Chondrocyte (in vitro differentiated cells): ENCODE measurements at places on chromosomes 1 and 21. TPM values are rescaled to one million over a fixed set of nuclear protein-coding genes. Genes with fewer than 3 reads are reported as not detected.

The KRTAP21-2 gene
- total RNA-seq, result not detected in 3 replicates

GRCh38 chr1:93672069-93672468, 9.6 kb downstream of the BCAR3 start:
- DNase-seq, result no peak
- H3K4me3 ChIP-seq, result no peak overlapping the region
- no peaks in the 10 kb centered on the region for H3K27me3 ChIP-seq

- no peak for DNase-seq
- no peak overlapping the region for H3K4me3 ChIP-seq
- H3K27ac ChIP-seq, result no peak overlapping the region
Measured at GRCh38 chr21:42711667-42712066, 58.2 kb downstream of the PDE9A start.

GRCh38 chr1:208204779-208205178, 39.4 kb downstream of the PLXNA2 start:
- no peak for DNase-seq
- H3K36me3 ChIP-seq, result peaks cover 2% of the 10 kb centered on the region
- H3K4me1 ChIP-seq, result peaks cover 35% of the 10 kb centered on the region
- H3K27me3 ChIP-seq, result no peaks in the 10 kb centered on the region
- no peak overlapping the region for H3K4me3 ChIP-seq
- no peak overlapping the region for H3K27ac ChIP-seq

DNA sequence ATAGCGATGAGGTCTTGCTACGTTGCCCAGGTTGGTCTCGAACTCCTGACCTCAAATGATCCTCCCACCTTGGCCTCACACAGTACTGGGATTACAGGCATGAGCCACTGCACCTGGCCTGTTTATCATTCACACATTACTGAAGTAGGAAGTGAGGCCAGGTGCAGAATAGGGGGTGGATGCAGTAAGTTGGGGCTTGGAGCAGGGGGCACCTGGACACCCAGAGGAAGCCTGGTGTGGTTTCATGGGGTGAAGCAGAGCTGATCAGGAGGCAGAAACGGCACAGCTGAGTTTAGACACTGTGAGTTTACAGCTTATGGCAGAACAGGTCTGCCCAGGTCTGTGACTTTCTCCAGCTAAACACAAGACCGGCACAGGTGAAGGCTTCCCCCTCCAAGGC, 4.9 kb downstream of the CDA start:
- H3K4me3 ChIP-seq, result no peak overlapping the region
- no peaks in the 10 kb centered on the region for H3K4me1 ChIP-seq
- peaks cover 28% of the 10 kb centered on the region for H3K27me3 ChIP-seq
- no peak for DNase-seq

The ANKRD35 gene
- total RNA-seq, result not detected in 3 replicates

- H3K4me3 ChIP-seq, result no peak overlapping the region
- peaks cover 38% of the 10 kb centered on the region for H3K4me1 ChIP-seq
- no peak for DNase-seq
Measured at GRCh38 chr1:204126956-204127355, 24.9 kb downstream of the ETNK2 start.

- peaks cover 1% of the 10 kb centered on the region for H3K36me3 ChIP-seq
- no peak for DNase-seq
- no peak overlapping the region for H3K4me3 ChIP-seq
- H3K4me1 ChIP-seq, result peaks cover 13% of the 10 kb centered on the region
Measured at GRCh38 chr1:108671143-108671542, 10.2 kb upstream of the HENMT1 start.

The MORC3 gene
- total RNA-seq, result 21.0 to 24.4 TPM (median 23.1 TPM) in 3 replicates

DNA sequence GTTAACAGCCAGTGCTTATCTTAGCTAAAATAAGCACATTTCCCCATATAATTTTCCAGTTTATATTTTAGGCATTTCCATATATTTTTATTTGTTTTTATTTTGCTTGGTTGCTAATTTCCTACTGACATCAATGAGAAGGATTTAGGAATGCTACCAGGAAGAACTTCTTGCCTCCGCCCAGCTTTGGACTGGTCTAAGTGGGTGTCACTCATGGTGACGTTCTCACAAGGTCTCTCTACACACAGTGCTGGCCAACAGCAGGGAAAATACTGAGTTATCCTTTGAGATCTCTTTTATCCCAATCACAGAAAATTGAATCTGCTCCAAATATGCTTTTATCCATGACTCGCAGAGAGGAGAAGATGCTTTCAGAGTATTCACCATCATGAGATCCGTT, 13.2 kb downstream of the MX1 start:
- no peaks in the 10 kb centered on the region for H3K4me1 ChIP-seq
- no peak overlapping the region for H3K4me3 ChIP-seq
- no peak for DNase-seq
- H3K27ac ChIP-seq, result no peak overlapping the region

GRCh38 chr1:93758842-93759515, 77.3 kb upstream of the BCAR3 start:
- H3K4me1 ChIP-seq, result peaks cover 16% of the 10 kb centered on the region
- no peaks in the 10 kb centered on the region for H3K27me3 ChIP-seq
- peaks cover 1% of the 10 kb centered on the region for H3K36me3 ChIP-seq
- H3K27ac ChIP-seq, result peak overlapping the region; percentile 87
- H3K4me3 ChIP-seq, result no peak overlapping the region
- DNase-seq, result no peak

DNA sequence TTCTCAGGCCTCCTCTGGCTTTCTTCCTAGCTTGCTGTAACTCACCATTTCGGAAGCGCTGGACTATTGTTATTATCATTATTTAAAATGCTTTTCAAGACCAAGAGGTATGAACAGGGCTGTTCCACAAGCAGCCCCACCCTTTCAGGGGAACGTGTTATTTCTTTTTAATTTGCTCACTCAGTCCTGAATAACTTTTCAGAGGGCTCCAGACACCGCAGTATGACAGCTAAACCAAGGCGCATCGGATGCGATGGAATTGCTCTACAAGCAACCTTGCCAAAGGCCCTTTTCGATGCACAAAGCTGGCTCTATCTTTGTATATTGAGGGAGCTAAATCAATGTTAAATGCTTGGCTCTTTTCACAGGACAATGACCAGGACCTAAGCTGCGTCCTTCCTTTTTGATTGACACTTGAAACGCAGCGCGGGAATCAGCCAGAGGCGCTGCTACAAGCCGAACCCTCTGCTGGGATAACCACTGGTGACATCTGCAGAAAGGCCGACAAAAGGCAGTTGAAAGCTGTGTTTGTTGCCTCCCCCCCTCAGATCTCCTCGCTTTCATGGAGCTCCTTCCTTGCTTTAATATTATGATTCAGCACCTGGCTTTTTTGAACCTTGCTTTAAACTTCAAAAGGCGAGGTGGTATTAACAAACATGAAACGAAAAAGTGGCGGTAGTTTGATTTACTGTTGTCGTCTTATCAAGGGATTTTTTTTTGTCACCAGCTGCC, 204.7 kb upstream of the PROX1 start:
- H3K4me1 ChIP-seq, result no peaks in the 10 kb centered on the region
- H3K27ac ChIP-seq, result no peak overlapping the region
- DNase-seq, result no peak
- H3K36me3 ChIP-seq, result no peaks in the 10 kb centered on the region
- H3K4me3 ChIP-seq, result no peak overlapping the region

GRCh38 chr1:236760480-236760879, 34.6 kb upstream of the MTR start:
- H3K4me3 ChIP-seq, result no peak overlapping the region
- H3K4me1 ChIP-seq, result no peaks in the 10 kb centered on the region
- H3K36me3 ChIP-seq, result no peaks in the 10 kb centered on the region
- DNase-seq, result no peak

The SERTAD4 gene
- 39.1 to 71.7 TPM (median 43.5 TPM) in 3 replicates for total RNA-seq

GRCh38 chr21:22827422-22827821, 1829.2 kb downstream of the NCAM2 start:
- no peaks in the 10 kb centered on the region for H3K4me1 ChIP-seq
- H3K27me3 ChIP-seq, result no peaks in the 10 kb centered on the region
- no peak overlapping the region for H3K27ac ChIP-seq
- peaks cover 2% of the 10 kb centered on the region for H3K36me3 ChIP-seq
- no peak for DNase-seq

GRCh38 chr1:84505493-84506001, 639 bp upstream of the SPATA1 start:
- no peak for DNase-seq
- peaks cover 55% of the 10 kb centered on the region for H3K4me1 ChIP-seq
- H3K36me3 ChIP-seq, result peaks cover 13% of the 10 kb centered on the region
- H3K4me3 ChIP-seq, result peak overlapping the region; percentile 99

The S100A8 gene
- not detected in 3 replicates for total RNA-seq

- H3K4me1 ChIP-seq, result no peaks in the 10 kb centered on the region
- peaks cover 3% of the 10 kb centered on the region for H3K27me3 ChIP-seq
- no peak for DNase-seq
- no peak overlapping the region for H3K27ac ChIP-seq
- no peak overlapping the region for H3K4me3 ChIP-seq
Measured at GRCh38 chr1:119250299-119250698, 109.8 kb upstream of the WARS2 start.

DNA sequence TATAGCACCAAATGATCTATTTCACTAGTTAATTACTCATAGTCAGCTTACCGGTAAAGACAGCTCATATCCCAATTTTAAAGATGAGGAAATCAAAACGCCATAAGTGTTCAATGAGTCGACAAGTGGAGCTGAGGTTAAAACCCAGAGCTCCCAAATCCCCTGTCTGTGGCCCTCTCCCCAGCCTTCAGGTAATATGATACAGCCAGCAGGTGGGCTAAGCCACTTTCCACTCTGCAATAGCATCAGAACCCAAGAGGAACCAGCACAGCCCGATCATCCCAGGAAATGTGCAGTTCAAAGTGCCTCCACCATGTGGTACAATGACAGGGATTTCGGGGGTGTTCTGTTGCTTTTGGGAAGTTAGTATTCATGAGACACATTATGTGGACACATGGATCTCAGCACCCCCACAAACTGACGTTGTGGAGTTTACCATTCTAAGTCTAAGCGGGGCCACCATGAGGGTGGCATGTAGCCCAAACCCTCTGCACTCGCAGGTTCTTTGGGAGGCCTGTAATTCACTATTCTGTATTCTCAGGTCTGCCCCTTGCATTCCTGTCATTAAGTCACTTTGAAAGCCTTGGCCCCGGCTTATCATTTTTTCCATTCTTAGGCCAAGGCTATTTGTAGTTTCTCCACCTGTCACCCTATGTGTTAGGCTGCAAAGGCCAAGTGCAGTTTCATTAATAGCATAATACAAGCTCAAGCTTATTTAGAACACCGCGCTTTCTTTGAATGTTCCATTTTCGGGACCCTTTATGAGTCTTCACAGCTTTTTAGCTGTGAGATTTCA, 26.3 kb upstream of the ACTN2 start:
- peaks cover 12% of the 10 kb centered on the region for H3K4me1 ChIP-seq
- DNase-seq, result no peak
- no peak overlapping the region for H3K4me3 ChIP-seq
- H3K27me3 ChIP-seq, result no peaks in the 10 kb centered on the region

GRCh38 chr1:202038688-202039346, 28.4 kb downstream of the ELF3 start:
- DNase-seq, result no peak
- H3K27me3 ChIP-seq, result no peaks in the 10 kb centered on the region
- no peak overlapping the region for H3K4me3 ChIP-seq
- H3K4me1 ChIP-seq, result peaks cover 19% of the 10 kb centered on the region

DNA sequence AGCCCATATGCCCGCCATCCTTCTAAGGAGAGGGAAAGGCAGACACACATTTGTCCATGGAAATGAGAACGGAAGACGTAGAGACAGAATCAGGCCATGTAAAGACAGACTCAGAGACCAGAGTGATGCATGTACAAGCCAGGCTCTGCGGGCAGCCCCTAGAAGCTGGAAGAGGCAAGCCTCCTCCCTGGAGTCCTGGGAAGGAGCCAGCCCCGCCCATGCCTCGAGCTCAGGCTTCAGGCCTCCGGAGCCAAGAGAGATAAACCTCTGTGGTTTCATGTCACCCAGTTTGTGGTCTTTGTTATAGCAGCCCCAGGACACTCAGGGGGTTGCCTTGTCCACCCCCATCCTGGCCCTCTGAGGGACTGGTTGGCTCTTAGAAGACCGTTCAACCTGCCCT, 11.6 kb downstream of the PDE9A start:
- no peak overlapping the region for H3K27ac ChIP-seq
- peaks cover 28% of the 10 kb centered on the region for H3K27me3 ChIP-seq
- no peak overlapping the region for H3K4me3 ChIP-seq
- no peak for DNase-seq
- H3K36me3 ChIP-seq, result no peaks in the 10 kb centered on the region

DNA sequence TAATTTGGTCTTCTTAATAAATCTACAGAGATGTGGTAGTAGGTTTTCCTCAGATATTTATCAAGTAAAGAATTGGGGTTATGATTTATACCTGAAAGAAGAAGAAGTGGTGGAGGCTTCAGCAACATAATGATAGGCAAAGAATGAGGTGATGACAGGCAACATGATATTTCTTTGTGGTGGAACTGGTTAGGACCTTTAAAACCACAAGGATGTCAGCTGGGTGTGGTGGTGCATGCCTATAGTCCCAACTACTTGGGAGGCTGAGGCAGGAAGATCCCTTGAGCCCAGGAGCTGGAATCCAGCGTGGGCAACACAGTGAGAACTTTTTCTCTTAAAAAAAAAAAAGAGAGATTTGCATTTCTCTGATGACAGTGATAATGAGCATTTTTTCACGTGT, 34.1 kb upstream of the COL11A1 start:
- no peak overlapping the region for H3K27ac ChIP-seq
- peaks cover 29% of the 10 kb centered on the region for H3K4me1 ChIP-seq
- peaks cover 1% of the 10 kb centered on the region for H3K36me3 ChIP-seq

GRCh38 chr1:205274041-205274691, 46.4 kb downstream of the TMCC2 start:
- H3K4me1 ChIP-seq, result peaks cover 9% of the 10 kb centered on the region
- H3K36me3 ChIP-seq, result peaks cover 4% of the 10 kb centered on the region
- no peak for DNase-seq
- no peak overlapping the region for H3K27ac ChIP-seq

DNA sequence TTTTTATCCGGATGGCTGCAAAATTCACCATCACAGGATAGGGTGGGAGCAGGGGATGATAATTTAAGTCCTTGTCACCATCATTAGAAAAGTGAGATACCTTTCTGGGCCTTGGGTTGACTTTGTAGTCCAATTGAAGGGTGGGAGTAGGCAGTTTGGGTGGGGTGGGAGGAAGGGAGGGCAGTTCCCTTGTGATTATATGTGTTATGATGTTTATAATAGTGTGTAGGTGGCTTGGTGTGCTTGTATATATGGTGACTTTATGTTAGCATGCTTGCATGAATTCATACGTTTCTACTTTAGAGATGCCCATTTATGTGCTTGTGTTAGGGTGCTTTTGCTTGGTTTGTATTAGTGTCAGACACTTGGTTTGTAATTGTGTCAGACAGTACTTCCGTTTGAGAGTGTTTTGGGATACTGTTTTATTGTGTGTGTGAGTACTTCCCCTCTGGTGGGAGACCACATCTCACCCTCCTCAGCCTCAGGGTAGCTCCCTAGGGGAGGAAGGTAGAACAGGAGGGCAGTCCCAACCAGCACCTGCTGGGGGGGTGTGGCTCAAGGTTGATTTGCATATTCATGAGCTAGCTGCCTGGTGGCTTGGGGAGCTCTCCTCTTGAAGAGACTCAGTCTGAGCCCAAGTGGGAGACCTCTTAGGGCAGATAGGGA, 6.3 kb upstream of the POU3F1 start:
- no peak overlapping the region for H3K4me3 ChIP-seq
- H3K4me1 ChIP-seq, result peaks cover 9% of the 10 kb centered on the region
- no peaks in the 10 kb centered on the region for H3K36me3 ChIP-seq
- peaks cover 2% of the 10 kb centered on the region for H3K27me3 ChIP-seq

GRCh38 chr1:147647796-147648633, 22.3 kb downstream of the ACP6 start:
- peaks cover 32% of the 10 kb centered on the region for H3K36me3 ChIP-seq
- no peak overlapping the region for H3K27ac ChIP-seq
- H3K27me3 ChIP-seq, result no peaks in the 10 kb centered on the region
- no peak overlapping the region for H3K4me3 ChIP-seq

The CAPN8 gene
- total RNA-seq, result not detected in 3 replicates
